ENCODE measurements at places on chromosomes 2 and 18.

DNA sequence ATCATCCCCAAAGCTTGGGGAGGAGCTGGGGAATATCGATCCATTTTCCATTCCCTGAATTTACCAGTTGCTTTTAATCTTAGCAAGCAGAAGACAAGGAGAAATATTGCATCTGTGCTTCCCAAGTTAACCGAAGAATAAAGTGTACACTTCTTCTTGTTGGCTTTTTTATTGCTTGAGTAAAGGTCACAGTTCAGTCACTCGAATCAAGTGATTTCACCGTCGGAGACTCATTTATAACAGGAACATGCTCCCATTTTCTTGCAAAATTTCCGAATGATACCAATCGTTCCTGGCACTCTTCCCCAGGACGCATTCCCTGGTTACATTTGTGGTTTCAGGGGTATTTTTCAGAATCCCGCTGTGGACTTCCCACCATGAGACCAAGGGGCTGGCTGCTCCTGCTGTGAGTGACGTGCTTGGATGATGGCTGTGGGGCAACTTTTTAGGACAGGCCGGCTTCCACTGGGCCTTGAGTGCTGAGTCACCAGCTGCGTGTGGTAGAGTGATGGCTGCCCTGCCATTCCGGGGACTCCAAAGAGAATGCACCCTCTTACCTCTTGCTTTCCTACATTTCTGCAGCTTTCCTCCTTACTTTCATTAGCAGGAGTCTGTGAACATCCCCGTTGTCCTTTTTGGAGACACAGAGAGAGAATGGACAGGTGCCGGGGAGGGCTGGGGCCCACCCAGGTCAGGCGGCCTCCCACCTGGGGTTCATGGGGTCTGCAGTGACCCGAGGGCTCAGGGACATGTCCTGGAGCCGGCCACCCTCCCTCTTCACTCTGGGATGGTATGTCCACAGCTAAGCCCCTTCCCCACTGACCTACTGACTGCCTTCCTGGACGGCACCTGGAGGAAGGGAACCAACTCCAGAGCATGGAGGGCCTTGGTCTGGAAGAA lies 60.7 kb upstream of the HDAC4 start:
- DNase-seq = no peak

GRCh38 chr18:80068571-80069272 lies 34.5 kb downstream of the RBFA start:
- no peak for DNase-seq

GRCh38 chr2:126494593-126494992 lies 161.4 kb upstream of the GYPC start:
- DNase-seq = no peak

DNA sequence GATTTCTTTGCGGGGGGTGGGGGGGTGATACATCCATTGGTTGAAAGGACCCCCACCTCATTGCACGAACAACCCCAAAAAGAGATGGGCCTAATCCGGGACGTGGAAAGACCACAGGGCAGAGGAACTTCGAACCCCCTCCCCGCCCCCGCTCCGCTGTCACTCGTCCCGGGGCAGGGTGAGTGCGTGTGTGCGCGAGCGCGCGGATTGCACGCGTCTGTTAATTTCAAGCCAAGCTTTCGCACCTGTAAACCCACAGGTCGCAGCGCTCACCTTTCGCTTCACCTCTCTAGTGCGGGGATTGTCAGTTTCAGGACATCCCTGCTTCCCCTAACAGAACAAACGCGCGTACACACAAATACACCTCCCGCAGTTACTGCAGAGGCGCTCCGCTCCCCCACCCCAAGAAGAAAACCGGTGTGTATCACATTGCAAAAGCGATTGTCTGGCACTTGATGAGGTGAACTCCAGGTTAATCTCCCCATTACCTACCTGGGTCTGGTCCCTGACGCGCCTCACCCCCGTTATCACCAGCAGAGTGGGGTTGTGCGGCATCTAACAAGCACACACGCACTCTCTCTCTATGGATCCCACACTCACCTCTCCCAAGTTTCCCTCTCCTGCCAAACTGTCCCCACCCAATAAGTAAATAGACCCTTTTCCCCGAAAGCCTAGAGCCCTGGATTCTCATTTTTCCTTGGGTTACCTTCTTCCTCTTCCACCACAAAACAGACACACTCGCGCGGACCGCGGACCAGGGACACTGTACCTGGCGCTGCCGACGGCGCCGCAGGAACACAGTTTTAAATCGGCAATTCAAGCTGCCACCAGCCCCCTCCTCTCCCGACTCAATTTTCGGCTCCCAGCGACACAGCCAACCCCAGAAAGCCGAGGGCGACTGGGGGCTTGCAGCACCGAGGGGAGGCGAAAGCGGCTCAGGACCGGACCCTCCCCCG lies 1.0 kb downstream of the CYP26B1 start:
- DNase-seq = no peak

- DNase-seq = no peak
These were observed 119.1 kb upstream of the LYPD1 start for GRCh38 chr2:132789066-132789465.

GRCh38 chr2:5007596-5007995 lies 684.6 kb upstream of the SOX11 start:
- DNase-seq = no peak

GRCh38 chr2:131046918-131047652 lies 46.2 kb downstream of the FAM168B start:
- DNase-seq = no peak

GRCh38 chr2:23418056-23418455 lies 33.1 kb downstream of the KLHL29 start:
- no peak for DNase-seq

- DNase-seq = no peak
These were observed 14.4 kb downstream of the COPS9 start for GRCh38 chr2:240121675-240122074.

DNA sequence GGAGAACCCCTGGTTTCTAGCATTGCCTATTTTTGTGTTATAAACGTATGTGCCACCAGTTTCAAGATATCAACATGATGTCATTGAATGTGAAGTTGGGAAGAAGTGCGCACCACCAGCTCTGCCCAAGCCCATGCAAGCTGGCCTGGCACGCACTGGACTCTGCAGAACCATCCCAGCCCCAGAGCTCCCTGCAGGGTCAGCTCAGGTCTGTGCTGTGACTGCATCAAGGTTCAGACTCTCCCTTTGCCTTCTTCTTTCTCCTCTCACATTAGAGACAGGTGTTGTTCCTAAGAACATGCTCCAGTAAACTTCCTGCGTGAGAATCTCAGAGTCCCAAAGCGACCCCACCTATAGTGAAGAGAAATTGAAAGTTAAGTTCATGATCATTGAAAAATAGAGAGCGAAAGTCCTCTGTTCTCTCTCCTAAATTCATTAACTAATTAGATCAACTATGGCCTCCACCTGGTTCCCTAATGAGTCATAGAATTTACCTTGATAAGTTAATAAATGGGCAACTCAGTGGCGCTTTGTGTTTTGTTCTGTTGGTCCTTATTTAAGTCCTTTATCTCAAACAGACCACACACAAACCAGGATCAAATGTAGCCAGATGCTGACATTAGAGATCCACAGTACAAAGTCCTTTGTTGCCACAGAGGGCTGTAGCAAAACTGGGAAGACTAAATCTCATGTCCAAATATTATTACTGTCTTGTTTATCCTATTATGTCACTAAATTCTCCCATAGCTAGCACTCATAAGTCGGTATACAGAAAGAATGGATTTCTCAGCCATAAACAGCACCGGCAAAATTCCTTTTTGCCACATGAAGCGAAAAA lies 432.3 kb downstream of the STK39 start:
- DNase-seq = no peak

DNA sequence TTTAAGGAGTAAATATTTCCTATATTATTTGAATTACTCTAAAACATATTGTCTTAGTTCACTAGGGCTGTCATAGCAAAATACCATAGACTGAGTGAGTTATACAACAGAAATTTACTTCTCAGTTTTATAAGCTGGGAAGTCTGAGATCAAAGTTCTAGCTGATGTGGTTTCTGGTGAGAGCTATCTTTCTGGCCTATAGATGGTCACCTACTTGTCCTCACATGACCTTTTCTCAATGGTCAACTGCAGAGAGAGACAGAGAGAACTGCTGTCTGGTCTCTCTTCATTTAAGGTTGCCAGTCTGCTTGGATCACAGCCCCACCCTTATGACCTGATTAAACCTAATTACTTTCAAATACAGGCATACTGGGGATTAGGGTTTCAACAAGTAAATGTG lies 490.9 kb downstream of the FBXO15 start:
- no peak for DNase-seq

GRCh38 chr18:60277855-60278480 lies 94.6 kb downstream of the MC4R start:
- no peak for DNase-seq

DNA sequence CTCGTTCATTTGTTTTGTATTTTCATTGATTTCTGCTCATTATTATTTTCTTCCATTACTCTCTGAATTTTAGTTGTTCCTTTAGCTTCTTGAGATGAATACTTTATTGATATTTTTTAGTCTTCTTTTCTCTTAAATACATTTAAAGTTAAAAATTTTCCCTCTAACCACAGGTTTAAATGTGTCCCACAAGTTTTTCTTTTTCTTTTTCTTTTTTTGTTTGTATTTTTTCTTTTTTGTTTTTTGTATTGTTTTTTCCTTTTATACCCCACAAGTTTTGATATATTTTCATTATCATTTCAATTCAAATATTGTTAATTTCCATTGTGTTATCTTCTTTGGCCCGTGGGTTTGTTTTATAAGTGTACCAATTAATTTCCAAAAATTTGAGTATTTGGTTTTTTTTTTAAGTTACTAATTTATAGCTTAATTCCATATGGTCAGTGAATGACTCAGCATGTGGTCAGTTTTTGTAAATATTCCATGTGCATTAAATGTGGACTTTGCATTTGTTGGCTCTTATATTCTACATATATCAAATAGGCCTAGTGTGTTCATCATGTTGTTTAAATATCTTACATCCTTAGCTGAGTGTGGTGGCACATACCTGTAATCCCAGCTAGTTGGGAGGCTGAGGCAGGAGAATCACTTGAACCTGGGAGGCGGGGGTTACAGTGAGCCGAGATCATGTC lies 16.2 kb downstream of the CENPO start:
- DNase-seq = no peak

DNA sequence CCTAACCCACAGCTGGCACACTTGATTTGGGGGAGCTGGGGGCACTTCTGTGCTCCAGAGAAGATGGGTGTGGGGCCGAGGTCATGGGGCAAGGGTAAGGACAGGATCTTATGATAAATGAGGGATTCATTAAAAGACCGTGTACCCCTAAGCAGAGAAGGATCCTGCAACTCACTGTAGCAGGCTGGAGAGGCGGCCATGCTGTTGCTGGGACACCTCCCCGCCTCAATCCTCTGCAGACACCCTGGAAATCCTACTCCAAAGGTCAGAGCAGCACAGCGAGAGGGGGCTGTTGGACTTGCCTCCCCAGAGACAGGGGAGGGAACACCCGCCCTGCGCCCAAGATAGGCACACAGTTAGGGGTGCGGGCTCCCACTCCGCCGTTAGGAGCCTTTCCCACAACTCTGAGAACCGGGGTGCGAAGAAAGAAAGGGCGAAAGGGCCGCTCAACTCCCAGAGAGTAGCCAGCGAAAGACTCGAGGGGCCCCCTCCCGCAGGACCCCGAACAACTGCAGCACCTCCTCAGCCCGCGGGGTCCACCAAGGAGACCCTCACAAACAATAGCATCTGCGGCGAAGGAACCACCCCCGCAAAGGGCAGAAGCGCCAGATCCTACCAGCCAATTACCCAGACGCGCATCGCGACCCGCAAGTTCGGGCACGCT lies 1.4 kb downstream of the PARD6G start:
- no peak for DNase-seq

- no peak for DNase-seq
These were observed 217.0 kb upstream of the ZNF521 start for GRCh38 chr18:25568986-25569385.

GRCh38 chr2:179442206-179442605 lies 177.6 kb upstream of the SESTD1 start:
- DNase-seq = no peak

DNA sequence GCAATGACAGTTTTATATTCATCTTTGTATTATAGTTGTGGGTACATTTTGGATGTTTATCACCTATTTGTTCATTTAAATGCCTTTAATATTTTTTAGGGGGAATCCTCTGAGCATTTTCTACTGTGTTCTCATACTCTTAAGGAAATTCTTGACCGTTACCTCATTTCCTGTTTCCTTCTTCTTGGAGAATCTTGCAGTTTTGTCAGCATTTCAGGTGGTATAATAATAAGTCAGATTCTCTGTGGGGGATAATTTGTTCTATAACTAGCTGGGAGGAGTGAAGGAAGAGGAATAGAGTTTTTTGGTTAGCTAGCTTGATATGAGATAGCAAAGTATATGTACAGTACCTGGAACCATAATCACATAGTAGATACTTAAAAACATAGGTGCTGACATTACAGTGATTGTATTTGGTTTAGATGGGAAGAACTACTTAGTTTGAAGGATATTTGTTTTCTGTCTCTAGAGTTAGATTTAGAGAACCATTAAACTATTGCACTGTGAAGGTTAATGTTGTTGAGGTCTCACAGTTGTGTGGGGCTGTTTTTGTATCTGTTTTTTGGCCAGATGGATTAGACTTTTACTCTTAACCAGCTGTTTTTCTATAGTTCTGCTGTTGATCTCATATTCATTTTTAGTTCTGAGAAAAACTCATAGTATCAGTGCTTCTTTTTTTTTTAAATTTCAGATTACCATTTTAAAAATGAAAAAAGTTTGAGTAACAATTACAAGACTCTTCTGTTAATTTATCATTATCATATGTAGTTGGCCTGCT lies 14.2 kb downstream of the MTX2 start:
- peak; percentile 89 for DNase-seq

DNA sequence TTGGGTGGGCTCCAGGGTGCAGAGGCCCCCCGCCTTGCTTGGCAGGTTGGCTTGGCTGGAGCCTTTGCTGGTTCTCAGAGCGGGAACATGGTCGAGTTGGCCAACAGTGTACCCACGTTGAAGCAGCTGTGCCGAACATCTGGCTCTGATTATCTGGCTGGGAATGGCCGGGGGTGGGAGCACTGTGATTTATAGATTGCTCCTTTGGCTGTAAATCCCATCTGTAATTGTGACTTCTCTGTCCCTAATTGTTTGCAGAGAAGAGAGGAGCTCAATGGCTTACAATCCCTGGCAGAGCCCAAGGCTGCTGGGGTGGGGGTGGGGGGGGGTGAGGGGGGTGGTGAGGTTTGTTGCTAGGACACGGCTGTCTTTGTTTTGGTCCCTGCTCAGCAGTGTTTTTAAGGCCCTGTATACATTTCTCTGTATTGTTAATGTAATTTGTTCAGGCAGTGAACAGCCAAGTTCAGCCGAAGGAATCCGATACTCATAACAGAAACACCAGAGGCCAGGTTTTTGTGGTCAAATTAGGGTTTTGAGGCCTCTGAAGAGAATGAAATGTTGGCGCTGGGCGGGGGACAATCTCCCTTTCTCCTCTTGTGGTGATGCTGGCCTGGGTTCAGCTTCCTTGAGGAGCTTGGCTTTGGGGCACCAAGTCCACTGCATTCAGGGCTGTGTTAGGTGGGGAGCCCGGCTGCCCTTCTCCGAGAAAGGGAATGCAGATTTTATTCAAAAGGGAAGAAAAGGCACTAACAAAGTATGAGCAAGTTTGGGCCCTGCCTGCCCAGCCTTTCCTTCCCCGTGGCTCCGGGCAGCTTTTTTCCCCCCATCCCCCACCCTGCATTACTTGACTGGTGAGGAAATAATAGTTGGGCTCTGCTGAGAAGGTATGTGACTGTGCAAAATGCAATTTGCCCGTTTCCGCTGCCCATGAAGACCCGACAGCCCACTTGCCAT lies 82.5 kb downstream of the TCF7L1 start:
- DNase-seq = no peak
